ENCODE measurements at places on chromosomes 6 and 20.

GRCh38 chr20:62320581-62321354 is 18.0 kb downstream of the ADRM1 start:
- no peak for DNase-seq

- no peak for DNase-seq
These were observed 34.6 kb upstream of the SCUBE3 start for GRCh38 chr6:35178932-35179832.

DNA sequence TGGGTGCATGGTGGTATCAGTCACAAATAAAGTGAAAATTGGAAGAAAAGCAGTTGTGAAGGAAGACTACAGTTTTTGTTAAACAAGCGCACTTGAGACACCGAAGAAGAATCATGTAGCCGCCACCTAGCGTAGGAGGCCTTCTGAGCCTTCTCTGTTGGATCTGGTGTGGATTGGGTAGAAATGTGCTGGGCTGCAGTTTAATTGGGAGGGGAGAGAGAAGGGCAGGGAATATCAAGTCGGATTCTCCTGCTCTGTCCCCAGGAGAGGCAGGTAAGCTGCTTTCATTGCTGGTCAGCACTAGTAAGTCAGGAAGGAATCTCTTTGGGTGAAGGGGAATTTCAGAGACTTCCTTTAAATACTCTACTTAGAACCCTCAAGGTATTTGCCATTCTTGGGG is 1.2 kb upstream of the FABP7 start:
- DNase-seq = no peak

DNA sequence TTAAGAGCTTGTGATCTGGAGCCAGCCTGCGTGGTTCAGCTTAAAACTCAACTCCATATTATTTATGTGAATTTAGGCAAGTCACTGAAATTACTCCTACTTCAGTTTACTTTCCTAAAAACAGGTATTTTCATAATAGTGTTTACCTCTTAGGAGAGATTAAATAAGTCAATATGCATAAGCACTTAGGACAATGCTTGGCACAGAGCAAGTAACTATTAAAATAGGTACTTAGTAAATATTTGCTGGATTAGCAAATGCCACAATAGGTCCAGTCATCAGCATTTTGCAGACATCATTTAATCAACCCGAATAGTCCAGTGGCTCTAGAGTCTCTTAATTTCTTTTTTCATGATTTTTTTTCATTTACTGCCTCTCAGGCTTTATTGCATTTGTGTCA is 78.6 kb upstream of the PTPRK start:
- DNase-seq = no peak

GRCh38 chr6:25122001-25122400 is 157.2 kb upstream of the CARMIL1 start:
- no peak for DNase-seq

DNA sequence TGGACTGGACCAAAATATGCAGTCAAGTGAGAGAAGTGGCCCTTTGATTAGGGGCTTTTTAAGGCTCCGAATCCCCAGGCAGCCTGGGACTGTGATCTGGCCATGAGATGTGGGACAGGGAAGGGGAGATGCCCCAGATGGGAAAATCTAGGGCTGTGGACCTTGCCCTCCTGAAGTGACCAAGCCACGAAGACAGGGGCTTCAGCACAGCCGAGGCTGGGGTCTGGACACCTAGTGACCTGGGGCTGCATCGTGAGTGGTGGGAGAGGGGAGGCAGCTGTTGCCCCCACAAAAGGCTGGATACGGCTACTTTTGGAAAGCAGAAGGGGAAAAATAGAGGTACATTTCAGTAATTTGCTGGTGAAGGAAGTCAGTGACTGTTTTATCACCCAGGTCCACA is 139.5 kb upstream of the SLC24A3 start:
- no peak for DNase-seq

DNA sequence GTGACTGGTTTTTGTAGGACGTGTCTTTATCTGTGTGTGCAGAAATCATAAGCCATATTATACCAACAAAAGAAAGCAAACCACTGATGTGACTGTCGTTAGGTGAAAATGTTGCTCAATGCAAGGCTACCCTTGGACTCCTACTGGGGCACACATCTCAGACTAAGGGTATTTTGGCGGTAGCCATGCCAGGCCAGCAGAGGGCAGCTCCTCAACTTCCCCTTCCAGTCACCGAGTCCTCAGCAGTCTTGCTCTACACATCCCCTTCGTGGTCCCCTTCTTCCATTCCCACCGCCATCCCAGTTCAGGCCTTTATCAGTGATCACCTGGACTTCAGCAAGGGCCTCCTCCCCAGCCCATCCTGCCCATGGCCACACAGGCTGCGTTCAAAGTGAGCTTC is 113.7 kb upstream of the GGTLC1 start:
- DNase-seq = no peak

- no peak for DNase-seq
These were observed 269.3 kb downstream of the FOXA2 start for GRCh38 chr20:22315073-22315472.

DNA sequence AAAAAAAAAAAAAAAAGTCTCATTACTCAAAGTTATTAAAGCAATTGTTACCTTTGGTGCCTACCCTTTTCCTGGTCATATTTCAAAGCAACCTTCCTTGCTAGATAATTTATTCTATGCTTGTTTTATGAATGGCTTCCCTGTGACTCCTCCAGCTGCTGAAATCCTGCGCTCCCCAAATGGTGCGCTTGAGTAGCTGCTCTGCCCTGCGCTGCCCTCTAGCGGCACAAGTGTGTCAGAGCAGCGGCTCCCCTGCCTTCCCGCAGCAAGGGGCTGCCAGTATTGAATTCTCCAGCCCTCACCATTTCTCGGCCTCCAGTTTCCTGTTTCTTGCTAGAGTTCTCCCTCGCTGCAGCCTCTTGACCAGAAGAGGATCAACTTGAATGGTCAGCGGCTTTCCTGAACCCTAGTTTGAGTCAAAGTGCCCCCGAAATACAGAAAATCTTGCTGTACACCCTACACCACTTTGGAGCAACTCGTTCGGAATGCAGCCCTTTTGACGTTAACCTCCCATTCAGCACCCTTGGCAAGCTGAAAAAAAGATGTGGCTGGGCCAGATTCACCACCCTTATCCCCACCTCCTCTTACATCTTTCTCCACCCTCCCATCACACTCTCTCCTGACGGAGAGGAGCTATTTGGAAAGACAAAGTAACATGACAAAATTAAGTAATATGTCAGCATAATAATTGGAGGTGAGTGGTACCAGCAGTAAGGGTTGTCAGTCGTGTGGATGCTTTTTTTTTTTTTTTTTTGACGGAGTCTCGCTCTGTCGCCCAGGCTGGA is 60.4 kb upstream of the KLHL31 start:
- DNase-seq = peak; percentile 51

DNA sequence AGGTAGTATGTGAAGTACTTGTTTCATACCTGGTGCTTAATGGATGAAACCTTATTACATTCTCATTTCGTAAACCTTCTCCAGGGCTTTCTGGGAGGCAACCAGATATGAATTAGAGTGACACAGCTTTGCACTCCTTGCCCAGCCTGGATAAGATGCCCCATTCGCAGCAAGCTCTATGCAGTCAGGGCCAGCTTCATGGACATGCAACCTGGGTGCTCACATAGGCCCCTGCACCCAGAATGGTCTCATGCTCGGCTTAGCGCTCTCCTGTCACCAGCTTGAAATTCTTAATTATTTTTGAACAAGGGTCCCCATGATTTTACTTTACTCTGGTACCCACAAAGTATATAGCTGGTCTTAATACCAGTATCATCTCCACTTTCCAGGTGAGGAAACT is 11.3 kb upstream of the PTGIS start:
- no peak for DNase-seq

DNA sequence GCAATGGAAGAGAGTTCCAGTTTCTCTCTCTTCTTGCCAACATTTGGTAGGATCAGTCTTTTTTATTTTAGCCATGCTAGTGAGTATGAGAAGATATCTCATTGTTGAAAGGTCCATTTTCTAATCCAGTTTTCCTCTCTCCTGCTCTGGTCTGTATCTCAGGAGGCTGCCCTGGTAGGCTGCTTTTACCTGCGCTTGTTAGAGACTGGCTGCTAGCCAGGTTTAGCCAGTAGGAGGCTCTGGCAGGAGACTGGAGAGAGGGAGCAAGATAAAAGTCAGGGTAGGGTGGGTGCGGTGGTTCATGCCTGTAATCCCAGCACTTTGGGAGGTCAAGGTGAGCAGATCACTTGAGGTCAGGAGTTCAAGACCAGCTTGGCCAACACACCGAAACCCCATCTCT is 68.6 kb upstream of the FOXP4 start:
- no peak for DNase-seq

- no peak for DNase-seq
These were observed 2.1 kb downstream of the CTSZ start for GRCh38 chr20:59004763-59005522.

DNA sequence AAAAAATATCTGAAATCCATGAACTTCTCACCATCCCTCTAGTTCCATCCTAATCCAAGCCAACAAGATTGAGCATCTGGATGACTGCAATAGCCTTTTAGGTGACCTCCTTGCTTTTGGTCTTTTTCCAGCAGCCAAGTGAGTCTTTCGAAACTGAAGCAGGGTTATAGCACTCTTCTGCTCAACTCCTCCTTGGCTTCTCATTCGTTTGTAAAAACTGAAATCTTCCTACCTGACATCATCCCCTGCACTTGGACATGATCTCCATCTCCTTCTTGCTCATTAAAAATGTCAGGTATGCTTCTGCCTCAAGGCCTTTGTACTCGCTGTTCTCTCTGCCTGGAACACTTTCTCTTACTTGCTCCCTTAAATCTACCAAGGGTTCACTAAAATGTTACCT is 46.0 kb downstream of the STX7 start:
- no peak for DNase-seq

DNA sequence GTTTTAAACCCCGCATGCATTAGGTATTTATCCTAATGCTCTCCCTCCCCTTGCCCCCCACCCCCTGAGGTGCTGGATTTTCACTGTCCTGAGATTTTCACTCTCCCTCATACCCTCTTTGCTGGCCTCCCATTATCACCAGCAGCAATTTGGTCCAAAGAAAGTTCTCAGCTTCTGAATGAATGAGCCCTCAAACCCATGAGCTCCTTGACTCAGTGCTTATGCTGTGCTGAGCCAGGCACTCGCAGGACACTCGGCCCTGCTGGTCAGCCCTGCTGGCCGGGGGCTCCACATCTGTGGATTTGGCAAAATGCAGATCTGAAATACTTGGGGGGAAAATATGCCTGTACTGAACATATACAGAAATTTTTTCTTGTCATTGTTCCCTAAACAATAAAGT is 153.2 kb upstream of the QKI start:
- no peak for DNase-seq

DNA sequence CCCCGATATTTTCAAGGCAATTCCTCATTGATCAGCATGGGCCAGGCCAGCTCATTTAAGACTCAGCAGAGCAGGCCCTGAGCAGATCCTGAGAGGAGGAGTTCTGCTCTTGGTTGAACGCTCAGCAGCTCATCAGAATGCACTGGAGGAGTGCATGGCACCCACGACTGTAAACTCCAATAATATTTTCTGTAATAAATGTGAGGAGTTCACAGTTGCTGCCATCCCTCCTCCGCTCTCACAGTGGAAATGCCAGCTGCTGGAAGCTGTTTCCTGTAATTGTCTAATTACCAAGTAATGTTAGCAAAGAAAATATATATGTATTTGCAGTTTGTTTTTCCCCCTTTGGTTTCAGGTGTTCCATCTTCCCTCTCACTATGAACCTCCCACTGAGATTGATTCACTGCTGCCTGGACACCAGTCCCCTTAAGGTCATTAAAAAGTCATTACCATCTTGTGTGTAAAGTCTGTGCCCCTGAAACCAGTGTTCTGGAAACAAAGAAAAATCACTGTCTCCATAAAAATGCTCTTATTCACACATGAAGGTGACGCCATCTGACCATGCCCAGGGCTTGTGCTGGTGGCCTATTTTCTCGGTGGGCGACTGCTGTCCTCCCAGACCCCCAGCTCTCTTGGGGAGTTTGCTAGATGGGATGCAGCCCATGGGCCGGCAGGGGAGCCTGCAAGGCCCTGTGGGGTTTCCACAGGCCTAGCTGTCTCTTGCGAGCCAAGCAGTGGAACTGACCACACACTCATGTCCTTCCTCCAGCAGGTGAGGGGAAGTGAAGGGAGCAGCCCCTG is 374.2 kb downstream of the ZFAND3 start:
- DNase-seq = no peak

DNA sequence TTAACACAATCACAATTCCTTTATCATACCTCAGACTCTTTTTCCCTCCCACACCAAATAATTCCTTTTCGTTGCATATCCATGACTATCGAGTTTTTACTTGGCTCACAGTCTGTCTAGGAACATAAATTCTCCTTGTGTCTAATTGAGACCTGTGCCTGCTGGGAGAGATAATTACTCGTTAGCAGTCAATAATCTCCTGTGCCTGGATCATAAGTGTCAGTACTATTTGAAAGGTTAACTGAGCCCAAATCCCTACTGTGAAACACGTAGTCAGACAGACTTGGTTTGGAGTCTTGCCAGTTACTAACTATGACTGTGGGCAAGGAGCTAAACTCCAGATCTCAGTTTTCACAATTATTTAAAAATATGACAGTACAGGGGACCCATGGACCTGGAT is 5.7 kb upstream of the CTNNBL1 start:
- DNase-seq = no peak

DNA sequence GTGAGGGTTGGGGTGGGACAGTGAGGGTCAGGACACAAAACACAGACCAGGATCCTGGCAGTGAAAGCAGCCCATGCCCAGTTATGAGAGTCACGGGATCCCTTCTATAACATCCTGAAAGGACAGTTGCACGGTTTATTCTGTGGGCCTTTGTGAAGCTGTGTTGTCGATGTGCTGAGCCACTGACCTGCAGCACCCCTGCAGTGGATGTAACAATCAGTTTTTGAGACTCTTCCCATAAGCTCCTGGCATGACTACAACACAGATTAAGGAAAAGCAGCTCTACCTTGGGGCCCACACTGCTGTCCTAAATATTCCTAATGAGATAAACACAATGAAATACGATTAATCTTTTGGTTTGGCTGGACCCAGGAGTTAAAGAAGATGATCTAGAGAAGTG is 3.7 kb downstream of the PYGB start:
- no peak for DNase-seq

DNA sequence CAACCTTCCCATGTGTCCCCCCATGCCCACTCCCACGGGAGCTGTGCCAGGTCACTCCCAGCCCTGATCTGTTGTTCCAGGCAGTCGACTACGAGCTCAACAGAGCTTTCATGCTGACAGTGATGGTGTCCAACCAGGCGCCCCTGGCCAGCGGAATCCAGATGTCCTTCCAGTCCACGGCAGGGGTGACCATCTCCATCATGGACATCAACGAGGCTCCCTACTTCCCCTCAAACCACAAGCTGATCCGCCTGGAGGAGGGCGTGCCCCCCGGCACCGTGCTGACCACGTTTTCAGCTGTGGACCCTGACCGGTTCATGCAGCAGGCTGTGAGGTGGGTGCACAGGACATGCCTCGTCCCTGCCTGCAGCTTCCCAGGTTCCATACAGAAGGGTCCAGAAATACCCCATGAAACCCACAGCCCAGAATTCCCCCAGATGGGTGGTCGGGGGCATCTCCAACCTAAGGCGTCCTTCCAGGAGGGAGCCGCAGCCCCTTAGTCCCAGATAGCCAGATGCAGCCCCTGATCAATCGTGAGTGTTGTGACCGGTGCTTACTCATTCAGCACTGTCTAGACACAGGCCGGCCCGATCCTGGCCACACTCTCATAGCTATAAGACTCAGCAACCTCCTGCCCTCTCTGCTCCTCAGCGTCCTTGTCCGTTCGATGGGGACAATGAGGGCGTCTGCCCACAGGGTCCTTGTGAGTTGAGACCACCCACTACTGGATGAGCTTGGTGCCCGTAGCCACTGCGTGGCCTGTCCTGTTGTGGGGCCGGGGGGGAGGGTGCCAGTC is 142.1 kb downstream of the TAF4 start:
- DNase-seq = no peak
